Right hindlimb (tissue), 1 donor: ENCODE measurements at places on chromosomes 3 and 15.

- no peak for DNase-seq
Measured at GRCh38 chr3:57923101-57923500, 85.1 kb upstream of the FLNB start.

DNA sequence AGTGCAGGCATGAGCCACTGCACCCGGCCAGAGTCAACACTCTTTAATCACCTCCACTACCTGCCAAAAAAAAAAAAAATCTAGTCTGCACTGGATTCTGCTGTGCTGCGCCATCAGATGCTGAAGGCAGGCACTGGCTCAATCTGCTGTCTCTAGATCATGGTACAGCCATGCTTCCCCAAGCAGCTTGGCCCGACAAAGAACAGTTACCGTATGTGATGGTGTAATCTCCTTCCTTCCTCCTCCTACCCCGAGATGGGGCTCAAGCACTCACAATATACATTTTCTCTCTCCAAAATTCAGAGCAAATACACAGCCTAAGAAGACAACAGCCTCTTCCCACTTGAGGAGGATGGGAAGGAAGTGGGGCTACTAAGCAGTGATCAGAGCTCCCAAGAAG, 45.1 kb downstream of the DAPK2 start:
- no peak for DNase-seq

GRCh38 chr15:38819387-38819950, 254.9 kb upstream of the RASGRP1 start:
- DNase-seq = peak; percentile 42

- DNase-seq = no peak
Measured at GRCh38 chr3:171561596-171562323, 101.6 kb upstream of the TNIK start.

DNA sequence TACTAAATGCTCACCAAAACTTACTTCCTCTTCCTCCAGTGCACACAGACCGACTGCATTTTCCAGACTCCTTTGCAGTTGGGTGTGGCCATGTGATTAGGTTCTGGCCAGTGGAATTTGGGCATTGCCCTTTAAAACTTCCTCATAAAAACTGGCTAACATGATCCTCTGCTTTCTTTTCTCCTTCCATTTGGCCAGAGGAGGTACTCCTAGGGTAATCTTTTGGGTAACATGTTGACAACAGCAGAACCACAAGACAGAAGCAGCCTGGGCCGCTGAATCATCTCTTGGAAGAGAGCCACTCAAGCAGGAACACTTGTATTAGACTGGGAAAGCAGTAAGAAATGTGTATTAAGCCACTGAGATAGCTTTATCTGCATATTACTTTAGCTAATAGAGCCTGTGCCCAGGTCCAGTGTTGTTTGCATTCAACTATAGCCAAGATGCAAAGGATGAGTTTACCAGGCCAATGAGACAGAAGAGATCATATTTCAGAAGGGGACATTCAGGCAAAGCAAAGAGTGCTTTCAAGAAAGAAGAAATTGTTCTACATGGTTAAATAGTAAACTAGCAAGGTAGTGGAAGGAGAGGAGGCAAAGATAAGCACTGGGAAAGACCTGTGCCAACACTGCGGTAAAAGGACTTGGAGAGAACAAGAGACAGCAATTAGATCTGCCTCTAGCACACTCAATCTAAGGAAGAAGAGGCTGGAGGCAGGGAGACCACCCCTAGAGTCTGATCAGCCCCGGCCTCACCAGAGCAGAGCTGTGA, 79.8 kb downstream of the PLCH1 start:
- DNase-seq = peak; percentile 29

GRCh38 chr3:140165781-140166180, 230.8 kb downstream of the CLSTN2 start:
- DNase-seq = no peak

- no peak for DNase-seq
Measured at GRCh38 chr3:168532135-168532534, 436.4 kb upstream of the GOLIM4 start.

GRCh38 chr15:82715003-82715402, 5.3 kb upstream of the AP3B2 start:
- no peak for DNase-seq
